Activated CD4-positive, CD25-positive, alpha-beta regulatory T cell (primary cell): ENCODE measurements at places on chromosomes 1 and 21.
A peak's percentile ranks its signal among the peaks of the same experiment; 100 is the strongest.

- no peak for DNase-seq
These were observed 884.6 kb downstream of the TTLL7 start for GRCh38 chr1:83114136-83114834.

- no peak for DNase-seq
These were observed 110.5 kb downstream of the PRDM16 start for GRCh38 chr1:3179471-3179870.

DNA sequence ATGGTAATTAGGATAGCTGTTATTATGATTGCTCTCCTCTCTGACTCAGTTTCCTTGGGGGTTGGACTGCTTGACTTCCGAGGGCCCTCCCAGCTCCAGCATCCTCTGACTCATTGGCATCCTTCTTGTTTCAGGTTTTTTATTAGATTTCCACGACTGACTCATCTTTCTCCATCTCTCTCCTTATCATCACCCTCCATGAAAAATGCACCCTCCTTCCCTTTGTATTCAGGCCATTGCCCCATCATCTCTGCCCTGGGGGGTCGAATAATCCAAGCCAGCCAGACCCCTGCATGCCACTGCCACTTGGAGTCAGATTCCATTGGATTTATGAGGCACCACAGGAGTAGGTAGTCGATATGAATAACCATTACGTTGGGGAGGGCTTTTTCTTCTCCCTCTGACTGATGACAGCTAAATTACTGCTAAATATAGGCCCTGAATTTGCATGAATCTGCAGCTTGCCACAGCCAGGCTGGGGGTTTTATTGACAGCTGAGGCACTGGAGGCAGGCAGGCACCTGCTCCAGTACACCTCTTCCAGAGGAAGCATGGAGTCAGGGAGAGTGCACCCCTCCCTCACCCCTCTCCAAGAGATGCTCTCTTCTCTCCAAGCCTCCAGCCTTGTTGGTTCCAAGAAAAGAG is 91.7 kb downstream of the C1orf94 start:
- no peak for DNase-seq

GRCh38 chr1:43460988-43461693 is 7.4 kb upstream of the HYI start:
- no peak for DNase-seq

GRCh38 chr1:62426237-62426636 is 10.6 kb upstream of the USP1 start:
- no peak for DNase-seq

- no peak for DNase-seq
These were observed 59.9 kb downstream of the MAN1C1 start for GRCh38 chr1:25676488-25676887.

DNA sequence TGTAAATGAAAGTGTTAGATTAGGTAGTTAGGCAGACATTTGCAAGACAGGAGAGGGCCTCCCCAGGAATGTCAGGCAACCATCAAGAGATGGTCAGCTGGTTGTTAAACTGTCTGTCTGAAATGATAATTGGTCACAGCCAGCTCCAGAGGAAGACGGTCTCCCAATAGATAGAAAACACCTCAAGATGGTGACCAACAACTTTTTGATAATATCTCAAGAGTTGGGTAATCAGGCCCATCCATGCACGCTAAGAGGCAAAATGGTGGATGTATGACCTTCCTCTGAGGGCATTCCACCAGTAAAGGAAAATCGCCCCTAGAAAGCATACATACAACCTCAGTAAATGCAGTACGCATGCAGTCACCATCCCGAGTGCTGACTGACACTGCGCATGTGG is 118.2 kb downstream of the MAP3K21 start:
- no peak for DNase-seq

DNA sequence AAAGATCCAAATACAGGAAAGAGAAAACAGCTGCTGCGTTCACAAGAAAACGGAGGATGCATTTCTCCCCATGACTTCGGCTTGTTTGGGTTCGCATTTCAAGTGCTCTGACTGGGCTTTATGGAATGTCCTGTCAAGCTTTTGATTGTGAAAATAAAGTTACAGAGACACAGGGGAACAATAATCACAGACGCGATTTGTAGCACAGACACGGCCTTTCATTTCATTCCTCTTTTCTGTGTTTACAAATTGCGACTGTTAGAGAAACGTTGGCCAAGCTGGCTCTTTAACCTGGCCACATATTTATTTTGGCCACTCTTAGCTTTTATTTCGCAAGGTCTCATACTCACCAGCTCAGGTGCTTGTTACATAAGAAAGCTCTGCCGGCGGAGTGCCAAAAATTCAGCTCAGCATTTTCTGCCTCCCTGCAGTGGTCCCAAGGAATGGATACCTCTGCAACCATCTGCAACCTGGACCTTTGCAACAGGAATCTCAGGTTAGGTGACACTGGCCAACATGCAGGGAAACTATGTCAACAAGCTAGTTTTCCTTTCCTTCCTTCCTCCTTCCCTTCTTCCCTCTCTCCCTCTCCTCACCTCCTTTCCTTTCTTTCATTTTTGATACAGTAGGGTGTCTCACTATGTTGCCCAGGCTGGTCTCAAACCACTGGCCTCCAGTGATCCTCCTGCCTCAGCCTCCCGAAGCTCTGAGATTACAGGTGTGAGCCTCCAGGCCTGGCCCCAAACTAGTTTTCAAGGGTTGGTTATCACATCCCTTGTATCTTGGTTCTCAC is 58.2 kb upstream of the SLC45A1 start:
- DNase-seq: no peak

GRCh38 chr21:45632160-45632559 is 11.4 kb upstream of the PCBP3 start:
- no peak for DNase-seq

DNA sequence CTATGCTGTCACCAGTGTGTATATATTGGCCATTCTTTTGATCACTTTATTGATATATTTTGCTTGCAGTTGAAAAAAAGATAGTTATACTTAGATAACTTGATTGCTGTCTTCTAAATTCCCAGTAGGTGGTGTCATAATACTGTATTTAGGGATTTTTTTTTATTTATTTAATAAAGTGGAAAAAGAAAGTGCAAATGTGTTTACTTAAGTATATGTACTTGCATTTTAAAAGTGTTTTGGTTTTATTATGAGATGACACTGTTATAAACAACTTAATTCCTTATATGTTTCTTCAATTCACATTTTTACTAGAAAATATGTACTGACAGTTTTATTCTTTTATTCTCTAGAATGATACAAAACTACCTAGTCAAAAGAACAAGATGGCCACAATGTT is 164.8 kb downstream of the USP25 start:
- DNase-seq: no peak

DNA sequence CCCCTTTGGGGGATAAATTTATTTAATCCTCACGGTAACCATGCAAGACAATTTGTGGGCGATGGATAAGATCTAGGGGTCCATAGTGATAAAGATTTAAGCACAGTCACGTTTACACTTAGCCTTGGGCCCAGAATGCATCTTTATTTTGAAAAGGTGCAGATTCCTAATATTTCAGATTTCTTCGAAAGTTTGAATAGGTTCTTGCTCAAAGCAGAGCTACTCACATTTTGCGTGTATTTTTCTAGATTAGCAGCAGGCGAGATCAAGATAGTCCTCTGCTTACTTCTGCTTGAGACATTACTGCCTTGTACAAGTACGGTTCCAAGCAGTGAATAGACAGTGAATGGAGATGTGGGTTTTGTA is 647 bp downstream of the TSEN15 start:
- DNase-seq: no peak

DNA sequence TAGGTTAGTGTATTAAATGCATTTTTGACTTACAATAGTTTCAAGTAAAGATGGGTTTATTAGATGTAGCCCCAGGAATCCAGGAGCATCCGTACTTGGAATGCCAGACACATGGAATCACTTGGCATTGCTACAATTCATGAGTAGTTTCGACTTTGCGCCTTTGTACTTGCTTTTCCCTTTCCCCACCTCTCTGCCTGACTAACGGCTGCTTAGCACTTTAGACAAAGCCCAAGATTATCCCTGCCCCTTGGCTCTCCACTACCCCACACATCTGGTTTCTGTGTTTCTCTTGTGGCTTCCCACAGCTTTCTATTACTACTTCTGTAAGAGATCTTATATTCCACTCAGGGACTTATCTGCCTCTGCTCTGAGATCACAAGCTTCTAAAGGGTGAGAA is 397.7 kb upstream of the POU3F1 start:
- DNase-seq: no peak

GRCh38 chr1:208278638-208279037 is 34.5 kb upstream of the PLXNA2 start:
- no peak for DNase-seq

DNA sequence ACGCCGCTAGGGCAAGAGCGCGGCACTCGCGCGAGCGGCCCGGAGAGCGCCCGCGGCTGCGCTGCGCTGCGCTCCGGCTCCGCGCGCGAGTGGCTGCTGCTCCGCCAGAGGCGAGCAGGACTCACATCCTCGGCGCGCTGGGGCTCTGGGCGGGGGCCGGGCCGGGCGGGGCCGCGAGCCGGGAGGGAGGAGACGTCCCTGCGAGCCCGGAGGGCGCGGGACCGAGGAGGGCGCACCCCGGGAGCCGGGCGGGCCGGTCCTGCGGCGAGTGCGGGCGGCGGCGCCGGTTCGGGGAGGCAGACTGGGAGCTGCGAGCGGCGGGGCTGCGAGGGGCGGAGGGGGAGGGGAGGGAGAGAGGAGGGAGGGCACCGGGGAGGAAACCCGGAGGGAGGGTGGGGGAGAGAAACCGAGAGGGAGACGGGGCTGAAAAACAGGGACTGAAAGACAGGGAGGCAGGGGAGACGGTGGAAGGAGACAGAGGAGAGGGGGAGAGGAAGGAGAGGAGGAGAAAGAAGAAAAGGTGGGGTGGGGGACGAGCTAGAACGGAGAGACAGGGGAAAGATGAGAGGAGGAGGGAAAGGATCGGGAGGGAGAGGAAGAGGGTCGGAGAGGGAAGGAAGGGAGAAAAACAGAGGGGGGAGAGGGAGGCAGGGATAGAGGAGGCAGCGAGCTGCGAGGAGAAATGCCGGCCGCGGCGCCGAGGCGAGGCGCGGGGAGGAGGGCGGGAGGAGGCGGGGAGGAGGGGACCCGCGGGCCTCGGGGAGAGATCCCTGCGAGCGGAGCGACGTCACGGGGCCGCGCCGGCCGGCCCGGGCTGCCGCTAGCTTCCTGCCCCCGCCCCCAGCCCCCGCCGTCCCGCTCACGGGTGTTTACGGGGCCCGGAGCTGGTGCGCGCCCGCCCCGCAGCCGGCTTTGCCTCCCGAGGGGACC is at the start of gene CAMK2N1:
Gene CAMK2N1 (minus strand): TSS at position 684 of the 930 bp plus-strand sequence. CDS start 831 bp downstream, outside the sequence.
- DNase-seq: peak; percentile 46

GRCh38 chr1:2962946-2963345 is 58.3 kb upstream of the ACTRT2 start:
- DNase-seq: no peak

GRCh38 chr21:37982496-37983318 is 66.5 kb upstream of the KCNJ6 start:
- no peak for DNase-seq

- DNase-seq: no peak
These were observed 9.7 kb downstream of the PLPP3 start for GRCh38 chr1:56569661-56570060.

- no peak for DNase-seq
These were observed 74.8 kb upstream of the ATP1B1 start for GRCh38 chr1:169031566-169032224.

GRCh38 chr21:40200126-40200525 is 332.9 kb downstream of the PCP4 start:
- DNase-seq: no peak
